ENCODE measurements at places on chromosomes 1 and 21. TPM values are rescaled to one million over a fixed set of nuclear protein-coding genes. Genes with fewer than 3 reads are reported as not detected.

DNA sequence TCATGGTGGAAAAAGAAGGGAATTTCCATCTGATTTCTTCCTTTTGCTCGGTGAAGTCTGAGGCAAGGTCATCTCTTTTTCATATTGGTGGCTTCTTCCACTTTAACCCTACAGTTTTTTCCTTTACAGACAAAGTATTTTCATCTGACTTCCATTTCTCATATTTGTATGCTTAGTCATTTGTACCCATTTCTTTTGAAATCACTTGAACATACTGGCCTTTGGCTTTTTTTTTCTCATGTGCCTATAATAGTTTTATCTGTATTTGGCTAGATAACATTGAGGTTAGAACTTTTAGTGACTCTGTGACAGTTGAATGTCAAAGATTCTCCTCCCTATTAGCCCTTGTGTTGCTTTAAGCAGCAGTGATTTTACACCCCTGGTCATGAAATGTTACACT, 27.7 kb downstream of the IL12RB2 start:
- DNase-seq: no peak

GRCh38 chr1:68954841-68955240, 458.0 kb upstream of the DEPDC1 start:
- DNase-seq: no peak

DNA sequence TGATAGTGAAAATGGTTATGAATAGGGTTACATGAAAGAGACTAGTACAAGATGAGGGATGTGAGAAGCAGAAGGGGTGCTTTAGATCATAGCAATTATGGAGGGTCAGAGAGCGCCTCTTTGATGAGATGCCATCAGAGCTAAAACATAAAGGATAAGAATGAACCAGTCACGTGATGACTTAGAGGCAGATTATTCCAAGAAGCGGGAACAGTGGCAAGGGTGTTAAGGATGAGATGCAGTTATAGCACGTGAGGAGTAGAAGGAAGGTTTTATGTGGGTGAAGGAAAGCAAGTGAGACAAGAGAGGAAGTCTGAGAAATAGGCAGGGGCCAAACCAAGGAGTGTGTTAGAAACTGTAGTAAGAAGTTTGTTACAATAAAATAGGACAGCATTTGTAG, 360.1 kb downstream of the DPYD start:
- no peak for DNase-seq

GRCh38 chr1:27071049-27071416, 58.4 kb upstream of the TENT5B start:
- DNase-seq: no peak

DNA sequence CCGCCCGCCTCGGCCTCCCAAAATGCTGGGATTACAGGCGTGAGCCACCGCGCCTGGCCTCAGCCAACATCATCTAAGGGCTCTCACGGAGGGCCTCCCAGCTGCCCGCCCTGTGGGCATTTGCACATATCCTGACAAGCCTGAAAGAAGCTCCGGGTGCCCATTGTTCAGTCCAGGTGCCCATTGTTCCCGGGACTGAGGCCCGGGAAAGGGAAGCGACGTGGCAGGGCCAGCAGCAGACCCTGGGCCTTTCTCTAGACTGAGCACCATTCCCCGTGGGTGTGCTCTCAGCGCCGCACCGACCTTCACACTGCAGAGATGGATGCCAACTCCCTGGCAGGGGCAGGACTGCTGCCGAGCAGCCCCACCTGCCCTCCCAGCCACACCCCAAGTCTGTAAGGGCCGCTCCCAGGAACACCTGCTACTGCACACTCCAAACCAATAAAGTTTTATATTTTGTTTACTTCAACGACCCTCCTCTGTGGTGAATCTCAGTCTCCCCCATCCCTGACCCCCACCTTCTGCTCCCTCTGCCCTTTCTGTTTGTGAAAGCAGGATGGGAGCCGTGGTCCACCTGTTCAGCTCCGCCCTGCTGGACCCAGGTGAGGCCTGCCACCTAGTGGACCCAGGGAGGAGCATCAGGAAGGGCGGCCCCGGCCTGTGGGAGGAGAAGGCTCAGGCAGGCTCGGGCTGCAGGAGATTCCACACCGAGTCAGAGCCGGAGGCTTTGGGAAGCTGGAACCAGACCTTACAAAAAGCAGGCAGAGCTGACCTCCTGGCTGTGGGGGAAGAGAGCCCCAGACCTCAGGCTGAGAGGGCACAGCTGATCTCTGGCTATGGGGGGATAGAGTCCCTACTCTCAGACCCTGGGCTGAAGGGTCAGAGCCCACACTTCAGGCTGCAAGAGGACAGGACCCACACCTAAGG, 1.1 kb upstream of the TMEM82 start:
- DNase-seq: peak; percentile 72

DNA sequence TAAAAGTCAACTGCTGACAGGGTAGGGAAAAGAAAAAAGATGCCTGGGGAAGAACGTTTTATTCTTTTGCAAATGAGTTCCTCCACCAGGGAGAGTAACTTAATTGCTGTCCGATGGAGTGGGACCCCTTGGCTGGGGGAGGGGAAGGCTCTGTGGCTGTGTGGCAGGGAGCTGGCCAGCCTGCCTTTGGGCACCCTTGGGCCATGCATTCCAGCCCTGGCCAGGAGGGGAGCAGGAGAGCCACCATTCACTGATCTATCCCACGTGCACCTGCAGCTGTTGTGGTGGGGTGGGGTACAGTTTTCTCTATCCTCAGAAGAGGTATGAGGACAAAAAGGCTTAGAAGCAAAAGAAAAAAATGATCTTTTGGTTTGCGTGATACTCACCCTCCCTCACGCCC, 116.9 kb downstream of the KCNK1 start:
- no peak for DNase-seq

- no peak for DNase-seq
Observed at GRCh38 chr1:92376345-92376744, 77.5 kb downstream of the RPAP2 start.

- no peak for DNase-seq
Observed at GRCh38 chr1:228279011-228279721, 71.3 kb downstream of the OBSCN start.

DNA sequence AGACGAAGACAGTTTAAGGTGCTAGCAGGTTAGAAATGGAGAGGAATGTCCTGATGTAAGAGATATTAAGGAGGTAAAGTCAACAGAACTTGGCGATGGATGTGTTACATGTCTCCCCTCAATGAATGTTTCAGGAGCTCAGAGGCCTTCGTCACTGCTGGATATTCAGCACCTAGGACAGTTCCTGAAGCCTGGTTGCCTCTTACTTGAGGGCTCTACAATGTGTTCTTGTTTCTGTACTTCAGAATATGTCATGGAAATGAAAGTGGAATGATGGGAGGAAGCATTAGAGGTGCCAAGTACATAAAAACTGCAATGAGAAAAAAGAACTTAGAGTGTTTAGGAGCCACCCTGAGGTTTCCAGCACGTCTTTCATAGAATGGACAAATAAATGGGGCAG, 17.7 kb downstream of the TNR start:
- DNase-seq: no peak

DNA sequence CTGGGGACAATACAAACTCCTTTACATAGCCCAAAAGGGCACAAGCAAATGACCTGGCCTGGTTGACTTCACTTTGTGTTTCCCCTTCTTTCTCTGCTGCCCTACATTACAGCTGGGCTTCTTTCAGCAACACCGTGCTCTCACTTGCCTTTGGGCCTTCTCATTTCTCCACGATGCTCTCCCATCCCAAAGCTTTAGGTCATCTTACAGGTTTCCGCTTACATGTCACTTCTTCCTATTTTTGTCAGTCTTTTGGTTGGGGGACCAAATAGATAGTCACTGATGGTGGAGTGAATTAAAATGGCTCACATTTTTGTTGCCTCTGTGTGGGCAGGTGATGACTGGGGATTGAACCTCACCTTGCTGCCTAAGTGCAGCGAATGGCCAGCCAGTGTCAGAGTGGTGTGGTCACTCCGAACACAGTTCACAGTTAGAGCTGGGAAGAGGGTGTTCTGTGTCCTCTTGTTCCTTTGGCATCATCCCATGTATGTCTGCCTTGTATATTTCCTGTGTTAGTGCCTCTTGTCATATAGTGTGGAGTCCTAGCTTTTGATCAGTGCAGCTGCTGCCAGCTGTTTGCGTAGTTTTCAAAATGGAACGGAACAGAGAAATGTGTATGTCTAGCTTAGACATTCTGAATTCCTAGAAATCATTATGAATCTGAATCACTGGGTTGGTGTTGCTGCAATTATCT, 134.8 kb downstream of the NOS1AP start:
- DNase-seq: no peak

DNA sequence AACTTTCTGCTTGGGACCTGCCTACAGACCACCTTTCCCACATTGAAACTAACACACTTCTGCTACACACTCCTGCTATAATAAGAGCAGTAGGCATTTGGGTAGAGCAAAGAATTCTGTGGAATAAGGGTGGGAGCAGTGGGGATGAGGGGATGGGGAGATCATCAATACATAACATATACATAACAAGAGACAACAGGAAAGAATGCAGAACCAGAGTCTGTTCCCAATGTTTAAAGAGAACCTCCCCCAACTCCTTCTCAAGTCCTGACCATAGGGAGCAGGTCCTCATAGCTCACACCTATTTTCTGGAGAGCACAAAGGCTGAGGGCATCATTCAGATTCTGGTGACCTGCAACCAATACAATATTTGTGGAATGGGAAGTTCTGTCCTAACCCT, 121.6 kb upstream of the BARHL2 start:
- no peak for DNase-seq

DNA sequence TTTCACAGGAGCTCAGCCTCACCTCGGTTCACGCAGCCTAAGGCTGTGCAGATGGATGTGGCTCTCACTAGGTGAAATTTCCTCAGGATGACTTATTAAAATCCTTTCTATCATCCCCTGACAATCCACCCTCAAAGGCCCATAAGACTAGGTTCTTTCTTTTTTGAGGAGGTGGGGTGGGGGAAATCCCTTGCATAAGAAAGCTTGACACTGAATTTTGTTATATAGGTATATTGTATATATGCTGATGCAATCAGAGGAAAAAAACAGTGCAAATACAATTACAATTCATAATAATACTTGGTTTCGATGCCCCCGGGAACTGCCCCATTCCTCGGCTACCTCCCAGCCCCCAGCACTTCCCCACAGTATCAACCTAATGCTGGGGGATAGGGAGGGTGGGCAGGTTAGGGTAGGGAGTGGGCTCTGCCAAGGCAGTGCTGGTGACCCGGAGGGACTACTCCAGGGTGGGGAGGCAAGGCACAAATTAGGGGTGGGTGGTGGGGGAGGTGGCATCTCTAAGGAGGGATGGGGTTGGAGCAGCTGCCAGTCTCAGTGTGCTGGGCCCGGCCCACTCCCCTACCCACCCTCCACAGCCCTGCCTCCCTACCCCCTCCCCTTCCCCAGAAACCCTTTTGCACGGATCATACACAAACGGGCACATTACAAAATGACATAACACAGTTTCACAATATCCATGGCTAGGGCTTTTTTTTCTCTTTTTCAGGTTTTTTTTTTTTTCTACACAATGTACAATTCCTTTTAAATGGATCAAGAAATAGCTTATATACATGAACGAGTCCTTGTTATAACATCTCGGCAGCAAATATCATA, 30.9 kb downstream of the SLC27A3 start:
- no peak for DNase-seq

DNA sequence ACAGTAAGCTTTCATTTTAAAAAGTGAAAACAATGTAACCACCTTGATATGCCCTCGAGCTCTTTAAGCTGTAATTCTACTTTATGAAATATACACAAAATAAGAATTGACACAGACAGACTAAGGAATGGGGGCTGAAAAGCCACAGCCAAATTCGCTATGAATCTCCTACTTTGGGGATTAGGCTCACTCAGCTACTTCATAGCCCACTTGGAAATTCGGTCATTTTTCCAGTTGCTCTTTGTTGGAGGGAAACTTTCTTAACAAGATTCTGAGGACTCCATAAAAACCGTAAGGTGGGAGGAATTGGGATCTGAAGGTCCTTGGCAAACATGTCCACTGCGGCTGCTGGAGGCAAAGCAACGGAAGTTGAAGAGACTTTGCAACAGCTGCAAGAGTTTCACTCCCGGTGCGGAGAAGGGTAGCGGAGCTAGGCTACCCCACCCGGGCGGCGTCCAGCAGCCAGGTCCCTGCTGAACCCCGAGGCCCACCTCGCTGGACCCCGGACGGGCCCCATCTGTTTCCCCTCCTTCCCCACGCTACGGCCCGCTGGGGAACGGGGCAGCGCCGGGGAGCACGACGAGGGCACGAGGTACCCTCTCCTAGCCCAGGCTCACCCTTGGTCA, 634 bp downstream of the MYCBP start:
- DNase-seq: peak; percentile 30

The RIMS3 gene
- 1.1 TPM for total RNA-seq

The A3GALT2 gene
- total RNA-seq: not detected

The C1QTNF12 gene
- total RNA-seq: not detected

The RYR2 gene
- 980 TPM for total RNA-seq

The LCE1A gene
- not detected for total RNA-seq

The PEX19 gene
- total RNA-seq: 65.0 TPM

The MASP2 gene
- not detected for total RNA-seq

The AK5 gene
- 0.40 TPM for total RNA-seq

The GPR37L1 gene
- not detected for total RNA-seq

The IPO13 gene
- 51.4 TPM for total RNA-seq

The CCDC17 gene
- 1.2 TPM for total RNA-seq

The GABRD gene
- 1.1 TPM for total RNA-seq

The ERI3 gene
- 43.5 TPM for total RNA-seq

The ASCL5 gene
- not detected for total RNA-seq

The SLAMF8 gene
- total RNA-seq: 44.9 TPM

The WNT4 gene
- not detected for total RNA-seq

The TRIM67 gene
- not detected for total RNA-seq

All from heart left ventricle (tissue), 16 donors.